ENCODE measurements at places on chromosomes 1 and 21.
A peak's percentile ranks its signal among the peaks of the same experiment; 100 is the strongest.

DNA sequence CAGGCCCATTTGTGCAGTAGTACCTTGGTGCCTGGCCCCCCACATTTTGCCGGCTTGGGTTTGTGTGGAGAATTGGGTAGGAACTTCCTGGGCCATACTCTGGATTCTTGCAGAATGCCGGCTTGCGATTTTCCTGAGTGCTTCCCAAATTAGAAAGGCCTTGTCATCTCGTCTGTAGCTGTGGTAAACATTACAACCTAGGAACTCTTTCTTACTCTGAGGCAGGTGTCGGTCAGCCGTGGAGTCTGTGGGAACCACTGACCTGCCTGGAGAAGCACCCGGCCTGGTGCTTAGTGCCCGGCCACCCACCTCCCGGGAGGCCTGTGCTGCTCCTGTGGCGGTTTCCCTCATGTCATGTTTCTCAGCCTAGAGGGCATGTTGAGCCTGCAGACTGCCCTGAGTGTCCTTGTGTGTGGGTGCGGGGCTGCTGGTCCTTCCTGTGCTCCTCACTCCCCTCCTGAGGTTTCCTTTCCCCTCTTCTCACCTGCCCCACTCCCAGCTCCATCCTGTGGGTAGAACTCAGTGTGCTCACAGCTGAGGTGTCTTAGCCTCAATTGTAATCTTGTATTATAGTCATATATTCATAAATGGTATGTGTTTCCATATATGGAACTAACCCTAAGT is 64.7 kb downstream of the S100B start:
- no peak for DNase-seq

GRCh38 chr1:85465786-85466134 is 801 bp upstream of the DDAH1 start:
- DNase-seq: no peak

DNA sequence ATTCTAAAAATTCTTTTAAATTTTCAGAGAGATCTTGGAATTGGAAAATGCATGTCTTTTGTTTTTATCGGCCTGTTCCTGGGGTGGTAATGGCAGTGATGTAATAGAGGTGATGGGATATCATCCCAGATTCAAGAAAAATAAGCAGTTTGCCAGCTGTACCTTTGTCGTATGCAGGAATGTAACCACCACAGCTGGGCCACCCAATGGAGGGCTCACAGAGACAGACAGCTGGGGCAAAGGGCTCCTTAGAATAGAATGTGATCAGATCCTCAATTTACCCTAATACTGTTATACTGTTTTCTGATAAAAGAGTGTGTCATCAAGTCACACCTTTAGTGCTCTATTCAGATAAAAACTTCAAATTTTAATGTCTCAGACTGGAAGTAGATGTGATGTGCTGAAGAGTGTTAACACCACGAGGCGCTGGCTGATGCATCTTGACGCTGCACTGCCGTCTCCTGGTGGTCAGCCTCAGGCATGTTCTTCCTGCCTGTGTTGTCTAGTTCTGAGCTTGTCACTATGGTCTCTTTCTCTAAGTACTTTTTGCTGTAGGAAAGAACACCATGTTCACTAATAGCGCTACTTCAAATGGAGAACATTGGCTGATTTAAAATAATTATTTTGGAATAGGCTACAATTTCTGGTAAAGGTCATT is 78.8 kb downstream of the C1orf21 start:
- peak; percentile 45 for DNase-seq

DNA sequence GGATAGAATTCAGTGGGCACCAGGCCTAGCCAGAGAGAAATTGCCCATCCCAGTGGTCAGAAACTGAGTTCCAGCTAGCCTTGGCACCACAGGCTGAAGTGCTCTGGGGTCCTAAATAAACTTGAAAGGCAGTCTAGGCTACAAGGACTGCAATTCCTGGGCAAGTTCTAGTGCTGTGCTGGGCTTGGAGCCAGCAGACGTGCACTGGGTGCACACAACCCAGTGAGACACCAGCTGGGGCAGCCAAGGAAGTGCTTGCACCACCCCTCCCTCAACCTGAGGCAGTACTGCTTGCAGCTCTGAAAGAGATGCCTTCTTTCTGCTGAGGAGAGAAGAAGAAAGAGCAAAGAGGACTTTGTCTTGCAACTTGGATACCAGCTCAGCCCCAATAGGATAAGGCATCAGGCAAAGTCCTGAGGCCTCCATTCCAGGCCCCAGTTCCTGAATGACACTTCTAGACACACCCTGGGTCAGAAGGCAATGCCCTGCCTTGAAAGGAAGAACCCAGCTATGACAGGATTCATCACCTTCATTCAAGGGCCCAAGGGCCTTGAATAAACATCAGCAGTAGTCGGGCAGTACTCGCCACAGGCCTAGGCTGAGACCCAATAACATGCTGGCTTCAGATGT is 55.1 kb downstream of the OVGP1 start:
- DNase-seq: no peak

- DNase-seq: no peak
Measured at GRCh38 chr1:33655496-33655895, 183.1 kb downstream of the ZSCAN20 start.

DNA sequence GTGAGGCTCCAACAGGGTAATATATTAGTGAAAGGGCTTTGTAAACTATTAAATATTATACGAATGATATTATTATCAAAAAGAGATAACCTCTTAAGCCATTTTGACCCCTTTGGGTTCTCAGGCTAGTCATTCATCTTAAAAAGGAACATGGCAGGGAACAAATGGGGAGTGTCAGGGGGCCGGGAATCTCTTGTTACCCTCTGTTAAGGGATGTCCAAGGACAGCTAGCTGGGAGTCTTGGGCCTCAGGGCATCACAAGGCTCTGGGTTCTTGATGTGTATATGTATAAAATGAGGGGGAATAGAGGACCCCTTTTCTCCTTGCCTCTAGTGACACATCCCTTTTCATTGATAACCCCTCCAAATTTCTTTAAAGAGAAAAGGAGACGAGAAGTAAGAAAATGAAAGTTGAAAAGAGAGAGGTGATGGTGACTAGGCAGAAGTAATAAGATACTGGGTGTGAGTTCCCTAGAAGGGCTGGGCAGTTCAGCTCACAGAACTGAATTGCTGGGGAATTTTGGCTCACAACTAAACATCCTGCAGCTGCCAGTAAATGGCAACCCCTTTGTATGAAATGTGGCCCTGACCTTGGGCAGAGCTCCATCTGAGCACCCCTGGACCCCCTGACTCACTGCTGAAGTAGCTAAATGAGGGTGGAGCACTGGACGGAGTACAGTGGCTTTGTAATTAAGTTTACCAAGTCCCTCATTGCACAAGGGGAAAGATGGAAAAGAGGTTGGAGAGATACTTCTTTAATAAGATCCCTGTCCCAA is 20.0 kb upstream of the ZNF326 start:
- no peak for DNase-seq

DNA sequence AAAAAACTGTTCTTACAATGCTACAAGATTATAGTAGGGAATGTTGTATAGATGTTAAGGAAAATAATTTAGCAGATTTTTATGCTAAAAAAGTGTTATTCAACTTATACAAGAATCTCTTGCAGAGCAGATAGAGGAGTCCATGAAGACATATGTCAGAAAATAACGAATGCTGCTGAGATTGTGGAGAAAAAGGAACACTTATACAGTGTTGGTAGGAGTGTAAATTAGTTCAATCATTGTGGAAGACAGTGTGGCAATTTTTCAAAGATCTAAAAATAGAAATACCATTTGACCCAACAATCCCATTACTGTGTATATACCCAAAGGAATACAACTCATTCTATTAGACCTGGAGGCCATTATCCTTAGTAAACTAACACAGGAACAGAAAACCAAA is 286.2 kb upstream of the OLFM3 start:
- DNase-seq: no peak

Data from ELF-1 (cell line).